Activated CD8-positive, alpha-beta T cell treated with anti-CD3 and anti-CD28 coated beads for 36 hours (primary cell): ENCODE measurements at places on chromosomes 6 and 20. TPM values are rescaled to one million over a fixed set of nuclear protein-coding genes. Genes with fewer than 3 reads are reported as not detected.

FERMT1 gene
- 0.52 TPM for total RNA-seq

- no peak overlapping the region for H3K27ac ChIP-seq
- no peak for DNase-seq
- H3K4me1 ChIP-seq: no peaks in the 10 kb centered on the region
- peaks cover 35% of the 10 kb centered on the region for H3K27me3 ChIP-seq
Observed at GRCh38 chr6:28558629-28559028, 32.9 kb downstream of the GPX5 start.

GRCh38 chr6:16132909-16133308, 4.0 kb downstream of the MYLIP start:
- H3K27ac ChIP-seq: peak overlapping the region; percentile 56
- H3K27me3 ChIP-seq: no peaks in the 10 kb centered on the region
- peaks cover 18% of the 10 kb centered on the region for H3K36me3 ChIP-seq
- DNase-seq: peak; percentile 39

FILIP1 gene
- total RNA-seq: not detected

GRCh38 chr6:155980768-155981079, 525.1 kb upstream of the NOX3 start:
- H3K4me3 ChIP-seq: no peak overlapping the region
- no peaks in the 10 kb centered on the region for H3K36me3 ChIP-seq
- no peaks in the 10 kb centered on the region for H3K4me1 ChIP-seq
- DNase-seq: no peak
- no peak overlapping the region for H3K27ac ChIP-seq
- H3K27me3 ChIP-seq: peaks cover 2% of the 10 kb centered on the region

DNA sequence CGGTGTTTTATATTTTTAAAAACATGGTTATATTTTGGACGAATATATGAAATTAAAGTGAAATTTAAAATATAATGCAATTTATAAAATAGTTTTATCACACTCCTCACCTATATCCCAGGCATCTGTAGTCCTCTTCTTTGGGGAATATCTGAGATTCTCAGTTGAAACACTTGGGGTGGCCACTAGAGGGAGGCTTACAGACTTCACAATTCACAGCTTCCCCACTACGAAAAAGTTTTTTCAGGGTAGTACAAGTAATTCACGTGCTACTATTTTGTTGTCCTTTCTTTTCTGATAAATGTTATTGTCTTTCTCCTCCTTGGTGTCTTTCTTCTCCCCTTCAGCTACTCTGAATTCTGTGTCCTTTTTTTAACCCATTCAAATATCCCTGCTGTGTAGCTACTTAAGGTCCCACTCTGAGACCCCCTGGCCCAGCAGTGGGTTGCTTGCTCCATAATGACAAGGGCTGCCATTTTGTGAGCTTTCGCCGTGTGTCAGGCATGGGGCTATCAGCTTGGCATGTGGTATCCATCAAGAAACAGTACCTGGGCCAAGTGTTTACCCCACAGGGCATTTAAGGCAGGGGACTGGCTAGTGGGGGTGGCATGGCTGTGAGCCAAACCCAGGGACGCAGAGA, 43.6 kb upstream of the PHACTR3 start:
- H3K36me3 ChIP-seq: no peaks in the 10 kb centered on the region
- no peak overlapping the region for H3K27ac ChIP-seq

- no peaks in the 10 kb centered on the region for H3K4me1 ChIP-seq
- H3K36me3 ChIP-seq: peaks cover 54% of the 10 kb centered on the region
- no peak for DNase-seq
- no peak overlapping the region for H3K4me3 ChIP-seq
Observed at GRCh38 chr6:151044465-151045441, 179.3 kb downstream of the MTHFD1L start.

RUNX2 gene
- total RNA-seq: 9.3 TPM

DNA sequence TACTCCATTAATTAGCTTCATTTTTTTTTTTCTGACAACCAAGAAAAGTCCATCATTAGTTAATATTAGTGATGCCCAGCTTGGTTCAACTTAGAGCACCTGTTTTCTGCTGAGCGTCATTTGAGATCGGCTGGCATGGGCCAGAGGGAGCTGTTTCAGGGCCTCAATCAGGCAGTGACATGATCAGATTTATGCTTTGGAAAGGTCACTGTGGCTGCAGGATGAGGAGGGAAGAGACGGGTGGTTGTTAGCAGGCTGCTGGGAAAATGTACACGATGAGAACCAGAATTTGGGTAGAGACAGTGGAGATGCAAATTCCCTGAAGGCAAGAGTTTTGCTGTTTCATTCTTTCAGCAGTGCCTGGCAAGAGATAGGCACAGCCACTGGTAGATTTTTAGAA, 4.4 kb upstream of the STX16 start:
- peaks cover 9% of the 10 kb centered on the region for H3K4me1 ChIP-seq
- DNase-seq: no peak
- H3K36me3 ChIP-seq: peaks cover 7% of the 10 kb centered on the region
- no peak overlapping the region for H3K27ac ChIP-seq
- no peak overlapping the region for H3K4me3 ChIP-seq

DNA sequence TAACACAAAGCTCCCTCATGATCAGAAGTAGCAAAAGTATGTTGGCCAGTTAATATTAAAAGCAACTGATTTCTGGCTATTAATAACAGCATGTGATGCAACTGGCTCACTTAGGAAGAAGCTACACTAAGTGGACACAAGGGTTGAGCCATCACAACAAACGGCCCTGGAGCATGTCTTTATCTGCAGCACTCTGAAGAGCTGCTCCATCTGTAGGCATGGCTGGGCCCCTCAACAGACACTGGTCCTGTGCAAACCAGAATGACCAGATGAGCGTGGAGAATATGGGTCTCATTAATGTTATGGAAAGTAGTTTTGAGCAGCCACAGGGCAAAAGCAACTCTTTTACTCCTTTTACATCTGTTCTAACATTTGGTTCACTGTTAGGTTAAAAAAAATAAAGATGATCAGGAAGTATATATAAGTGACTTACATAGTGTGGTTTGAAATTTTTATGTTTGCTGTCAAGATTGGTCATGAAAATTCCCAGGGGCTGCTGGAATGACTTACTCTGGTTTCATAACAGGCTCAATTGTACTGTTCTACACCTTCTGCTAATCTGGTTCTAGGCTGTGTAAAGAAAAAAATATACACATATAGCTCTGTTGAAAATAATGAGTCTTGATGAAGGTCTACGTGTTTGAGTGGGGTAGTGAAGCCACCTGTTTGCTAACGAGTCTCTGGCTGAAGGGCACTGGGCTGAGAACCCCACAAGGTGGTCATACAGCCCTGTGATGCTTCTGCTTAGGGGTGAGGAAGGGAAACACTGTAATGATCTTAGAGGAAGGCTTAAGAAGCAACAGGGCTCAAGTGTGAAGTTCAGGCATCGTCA, 58.1 kb downstream of the INSM1 start:
- DNase-seq: no peak
- H3K4me3 ChIP-seq: no peak overlapping the region
- peaks cover 20% of the 10 kb centered on the region for H3K4me1 ChIP-seq
- no peaks in the 10 kb centered on the region for H3K27me3 ChIP-seq

DNA sequence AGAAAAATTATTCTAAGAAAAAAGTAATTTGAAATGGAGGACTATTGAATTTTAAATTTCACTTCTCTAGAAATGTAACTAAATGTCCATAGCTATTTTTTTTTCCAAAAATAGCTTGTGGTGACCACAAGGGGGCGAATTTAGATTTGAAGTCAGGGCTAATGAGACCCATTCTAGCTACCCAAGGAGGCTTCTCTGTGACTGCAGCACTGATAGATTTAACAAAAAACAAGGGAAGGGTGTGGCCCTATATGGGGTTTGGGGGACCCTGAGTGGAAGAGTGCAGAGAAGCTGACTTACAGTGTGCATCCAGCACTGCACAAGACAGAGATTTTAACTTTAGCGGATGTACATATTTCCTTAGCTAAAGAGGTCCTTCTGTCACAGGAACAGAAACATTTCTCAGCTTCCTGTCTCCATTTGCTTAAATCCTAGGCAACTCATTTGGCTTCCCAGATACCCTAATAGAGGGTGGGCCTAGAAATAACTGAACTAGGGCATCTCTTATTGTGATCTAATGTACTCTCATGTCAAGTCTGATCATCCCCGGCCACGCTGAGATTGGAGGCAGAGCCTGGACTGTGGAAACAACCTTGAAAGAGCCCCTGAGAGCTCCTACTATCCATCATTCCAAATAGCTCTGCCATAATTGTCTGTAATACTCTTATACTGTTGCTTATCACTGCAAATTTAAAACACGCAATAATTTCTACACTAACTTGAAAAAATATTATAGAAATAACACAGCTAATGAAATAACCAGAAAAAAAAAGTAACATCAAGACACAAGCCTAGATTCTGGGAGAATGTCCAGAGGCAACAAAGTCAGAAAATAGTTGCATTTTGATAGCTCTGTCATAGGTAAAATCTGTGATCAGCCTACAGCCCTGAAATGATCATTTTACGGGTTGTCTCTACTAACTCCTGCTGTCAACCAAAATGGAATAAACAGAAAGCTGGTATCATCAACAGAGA, 93.6 kb downstream of the SNAP91 start:
- H3K4me1 ChIP-seq: no peaks in the 10 kb centered on the region
- H3K27me3 ChIP-seq: no peaks in the 10 kb centered on the region
- no peaks in the 10 kb centered on the region for H3K36me3 ChIP-seq
- no peak overlapping the region for H3K27ac ChIP-seq
